ENCODE measurements at places on chromosomes 3 and 15. TPM values are rescaled to one million over a fixed set of nuclear protein-coding genes. Genes with fewer than 3 reads are reported as not detected.

DNA sequence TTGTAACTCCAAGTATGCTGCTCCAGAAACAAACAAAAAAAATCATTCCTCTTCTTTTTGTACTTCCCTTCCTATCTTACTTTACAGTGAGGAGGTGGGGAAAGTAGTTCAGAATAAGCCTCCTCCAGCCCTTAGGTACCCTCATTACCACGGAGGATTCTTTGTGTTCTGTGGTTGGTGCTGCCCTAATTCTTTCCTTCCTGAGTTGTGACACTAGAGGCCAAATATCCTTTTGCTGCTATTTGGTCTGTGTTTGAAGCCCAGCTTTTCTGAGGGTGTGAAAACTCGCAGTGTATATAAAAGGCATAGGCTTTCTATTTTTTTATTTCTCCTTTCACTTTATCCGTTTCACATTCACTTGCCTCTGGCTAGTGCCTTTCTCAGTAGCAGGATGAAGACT lies 98.2 kb downstream of the HHLA2 start:
- no peaks in the 10 kb centered on the region for H3K27me3 ChIP-seq
- H3K27ac ChIP-seq, result no peak overlapping the region
- H3K4me1 ChIP-seq, result no peaks in the 10 kb centered on the region
- no peak for DNase-seq
- no peak overlapping the region for H3K4me3 ChIP-seq

DNA sequence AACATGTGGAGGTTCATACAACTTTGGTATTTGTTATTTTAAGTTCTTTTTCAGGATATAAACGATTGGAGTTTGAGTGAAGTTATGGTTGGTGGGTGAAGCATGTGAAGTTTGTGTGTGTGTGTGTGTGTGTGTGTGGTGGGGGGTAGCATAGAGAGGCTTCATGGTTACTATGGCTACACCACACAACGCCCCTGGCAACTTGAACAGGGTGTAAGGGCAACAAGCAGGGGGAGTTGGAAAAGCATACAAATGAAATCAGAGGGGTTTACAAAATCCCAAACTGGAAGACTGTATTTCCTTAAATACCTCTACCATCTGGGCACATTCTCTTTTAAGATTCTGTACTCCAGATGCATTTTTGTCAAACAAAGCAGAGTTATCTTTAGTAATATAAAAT lies 207.5 kb downstream of the SV2B start:
- H3K4me3 ChIP-seq, result no peak overlapping the region
- DNase-seq, result no peak
- no peak overlapping the region for H3K27ac ChIP-seq
- H3K27me3 ChIP-seq, result peaks cover 41% of the 10 kb centered on the region

- no peaks in the 10 kb centered on the region for H3K27me3 ChIP-seq
- no peaks in the 10 kb centered on the region for H3K36me3 ChIP-seq
- H3K4me1 ChIP-seq, result peaks cover 7% of the 10 kb centered on the region
- H3K4me3 ChIP-seq, result no peak within 1 kb of the TSS
- DNase-seq, result peak; percentile 19
Measured at GRCh38 chr3:169869484-169870220, at the start of gene LRRC31. LRRC31 (minus strand) TSS chr3:169869935; CDS start chr3:169869807, 128 bp downstream.

GRCh38 chr3:107881509-107881908 lies 209.3 kb downstream of the CD47 start:
- H3K27ac ChIP-seq, result no peak overlapping the region
- DNase-seq, result no peak
- H3K36me3 ChIP-seq, result no peaks in the 10 kb centered on the region
- no peak overlapping the region for H3K4me3 ChIP-seq
- H3K4me1 ChIP-seq, result no peaks in the 10 kb centered on the region

DNA sequence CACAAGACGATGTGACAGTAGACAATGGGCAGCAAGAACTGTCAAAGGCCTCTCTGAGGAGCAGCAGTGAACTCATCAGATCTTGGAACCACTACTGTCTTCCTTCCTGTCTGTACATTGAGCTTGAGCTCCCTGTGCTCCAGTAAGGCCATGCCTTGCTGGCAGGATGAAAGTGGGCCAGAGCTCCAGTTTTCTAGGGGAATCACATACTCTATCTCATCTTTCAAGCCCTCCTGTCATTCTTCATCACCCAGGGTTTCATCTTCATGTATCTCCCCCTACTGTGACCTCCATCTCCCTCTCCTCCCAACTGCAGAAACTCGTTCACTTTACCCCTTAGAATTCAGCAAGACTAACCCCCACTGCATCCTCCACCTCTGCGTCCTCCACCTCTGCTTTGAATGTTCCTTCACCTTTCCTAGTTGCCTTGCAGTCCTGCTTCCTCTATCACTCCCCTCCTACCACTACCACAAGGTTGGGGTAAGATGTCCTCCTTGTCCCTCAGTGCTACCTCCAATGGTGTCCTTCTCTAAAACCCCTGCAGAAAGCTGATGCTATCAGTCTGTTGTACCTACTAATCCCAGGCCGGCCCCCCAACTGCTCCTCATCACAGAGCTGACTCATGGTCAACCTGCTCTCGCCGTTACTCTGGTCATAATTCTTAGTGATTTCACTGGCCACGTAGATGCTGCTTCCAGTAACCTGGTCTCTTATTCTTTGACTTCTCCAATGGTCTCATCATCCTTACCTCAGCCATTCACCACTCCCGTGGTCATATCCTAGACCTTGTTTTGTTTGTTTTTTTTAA lies 22.3 kb downstream of the NKIRAS1 start:
- no peak overlapping the region for H3K27ac ChIP-seq
- no peak overlapping the region for H3K4me3 ChIP-seq
- H3K4me1 ChIP-seq, result no peaks in the 10 kb centered on the region

- H3K36me3 ChIP-seq, result no peaks in the 10 kb centered on the region
- no peak for DNase-seq
- H3K27me3 ChIP-seq, result no peaks in the 10 kb centered on the region
- H3K27ac ChIP-seq, result peak overlapping the region; percentile 47
- H3K4me1 ChIP-seq, result peaks cover 9% of the 10 kb centered on the region
Measured at GRCh38 chr3:172678068-172678467, 32.8 kb downstream of the NCEH1 start.

- no peak overlapping the region for H3K4me3 ChIP-seq
- no peaks in the 10 kb centered on the region for H3K27me3 ChIP-seq
- no peak overlapping the region for H3K27ac ChIP-seq
- H3K4me1 ChIP-seq, result peaks cover 3% of the 10 kb centered on the region
Measured at GRCh38 chr15:89142423-89142822, 54.2 kb downstream of the ABHD2 start.

- no peak overlapping the region for H3K4me3 ChIP-seq
- no peaks in the 10 kb centered on the region for H3K27me3 ChIP-seq
- H3K27ac ChIP-seq, result no peak overlapping the region
- no peaks in the 10 kb centered on the region for H3K4me1 ChIP-seq
- no peak for DNase-seq
Measured at GRCh38 chr15:47139965-47140364, 577.3 kb upstream of the SEMA6D start.

- H3K27ac ChIP-seq, result no peak overlapping the region
- H3K4me3 ChIP-seq, result no peak overlapping the region
- no peaks in the 10 kb centered on the region for H3K36me3 ChIP-seq
- no peaks in the 10 kb centered on the region for H3K27me3 ChIP-seq
- DNase-seq, result no peak
Measured at GRCh38 chr15:69480932-69481331, 28.3 kb downstream of the RPLP1 start.

DNA sequence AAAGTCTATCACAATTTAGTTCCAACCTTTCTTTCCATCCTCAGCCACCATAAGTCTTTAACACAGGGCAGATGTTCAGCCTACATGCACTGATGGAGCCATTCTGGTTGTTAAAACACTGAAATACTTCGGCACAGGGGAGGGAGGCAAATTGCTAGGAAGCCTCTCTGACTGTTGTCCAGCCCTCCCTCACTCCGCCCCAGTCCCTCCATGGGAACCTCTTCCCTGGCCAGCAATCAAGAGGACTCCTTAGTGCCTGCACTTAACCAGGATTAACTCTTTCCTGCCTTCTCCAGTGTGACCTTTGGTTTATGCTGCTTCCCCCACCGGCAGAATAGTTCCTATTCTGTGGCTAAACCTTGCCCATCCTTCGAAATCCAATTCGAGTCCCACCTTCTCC lies 47.0 kb upstream of the USP3 start:
- H3K4me1 ChIP-seq, result peaks cover 14% of the 10 kb centered on the region
- no peak overlapping the region for H3K27ac ChIP-seq
- H3K36me3 ChIP-seq, result no peaks in the 10 kb centered on the region
- H3K4me3 ChIP-seq, result no peak overlapping the region
- DNase-seq, result no peak

GRCh38 chr3:15318661-15319060 lies 13.7 kb downstream of the SH3BP5 start:
- peaks cover 33% of the 10 kb centered on the region for H3K4me1 ChIP-seq
- H3K36me3 ChIP-seq, result no peaks in the 10 kb centered on the region
- no peaks in the 10 kb centered on the region for H3K27me3 ChIP-seq
- peak overlapping the region; percentile 83 for H3K27ac ChIP-seq

GRCh38 chr3:154013736-154014135 lies 107.5 kb upstream of the ARHGEF26 start:
- no peak overlapping the region for H3K27ac ChIP-seq
- H3K4me3 ChIP-seq, result no peak overlapping the region
- H3K27me3 ChIP-seq, result no peaks in the 10 kb centered on the region
- H3K36me3 ChIP-seq, result no peaks in the 10 kb centered on the region
- DNase-seq, result no peak

DNA sequence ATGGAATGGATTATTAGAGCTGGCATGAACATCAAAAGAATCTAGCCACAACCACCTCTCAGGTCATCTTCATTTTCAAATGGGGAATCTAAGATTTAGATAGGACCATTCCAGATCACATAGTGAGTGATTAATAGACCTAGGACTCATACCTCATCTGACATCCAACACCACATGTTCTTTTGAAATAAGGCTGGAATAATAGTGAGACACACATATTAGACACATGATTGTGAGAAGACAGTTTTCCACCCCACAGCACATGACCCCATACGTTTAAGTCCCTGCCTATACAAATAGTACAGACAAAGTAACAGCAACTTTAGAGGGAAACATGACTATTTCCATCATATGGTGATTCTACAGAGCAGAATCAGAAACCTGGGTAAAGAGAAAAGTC lies 344.7 kb upstream of the TPRG1 start:
- H3K4me1 ChIP-seq, result peaks cover 15% of the 10 kb centered on the region
- H3K4me3 ChIP-seq, result no peak overlapping the region
- H3K27ac ChIP-seq, result peak overlapping the region; percentile 43
- no peaks in the 10 kb centered on the region for H3K36me3 ChIP-seq
- H3K27me3 ChIP-seq, result no peaks in the 10 kb centered on the region

DNA sequence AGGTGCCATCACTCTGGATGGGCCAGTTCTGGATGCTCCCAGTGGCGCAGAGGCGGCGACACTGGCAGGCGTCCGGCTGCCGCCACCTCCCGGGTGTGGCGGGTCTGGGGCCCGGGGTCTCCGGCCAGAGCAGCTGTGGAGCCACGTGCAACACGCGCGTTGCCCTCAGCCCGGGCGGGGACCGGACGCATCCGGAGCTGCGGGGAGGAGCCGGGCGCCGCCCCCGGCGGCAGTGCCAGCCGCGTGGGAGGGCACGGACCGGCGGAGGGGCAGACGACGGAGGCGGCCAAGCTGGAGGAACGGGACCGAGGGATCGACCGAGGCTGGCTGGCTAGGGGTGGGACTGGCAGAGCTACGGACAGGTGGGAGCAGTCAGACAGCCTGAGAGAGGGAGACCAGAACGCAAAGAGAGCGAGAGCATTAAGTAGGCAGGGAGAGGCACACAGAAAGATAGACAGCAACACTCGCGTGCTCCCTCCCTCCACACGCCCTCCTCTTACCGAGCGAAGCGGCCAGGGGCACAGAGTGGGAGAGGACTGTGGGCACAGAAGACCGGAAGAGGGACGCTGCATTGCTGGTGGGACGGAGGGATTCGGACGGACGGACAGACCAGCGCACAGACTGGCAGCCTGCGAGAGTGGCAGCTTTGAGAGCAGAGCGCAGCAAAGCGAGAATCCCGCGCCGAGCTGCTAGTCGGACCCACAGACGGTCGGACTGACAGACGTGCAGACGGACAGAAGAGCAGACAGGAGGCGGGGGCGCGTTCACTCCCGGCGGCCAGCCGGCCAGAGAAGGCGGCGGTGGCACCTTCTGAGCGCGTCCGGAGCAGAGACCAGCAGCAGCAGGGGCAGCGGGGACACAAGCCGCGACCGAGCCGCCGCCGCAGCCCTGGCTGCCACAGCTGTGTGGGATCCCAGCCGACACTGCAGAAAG lies at the start of gene ARPP21:
Gene ARPP21, plus strand, starts transcription at position 272 of the 933 bp plus-strand sequence. CDS start 42,227 bp downstream, outside the sequence.
- H3K4me3 ChIP-seq, result peak within 1 kb of the TSS; percentile 24
- H3K27ac ChIP-seq, result no peak within 1 kb of the TSS
- H3K36me3 ChIP-seq, result no peaks in the 10 kb centered on the region
- DNase-seq, result peak; percentile 31
- peaks cover 68% of the 10 kb centered on the region for H3K27me3 ChIP-seq
- peaks cover 3% of the 10 kb centered on the region for H3K4me1 ChIP-seq

GRCh38 chr3:111979434-111980038 lies 710 bp downstream of the ABHD10 start:
- no peaks in the 10 kb centered on the region for H3K27me3 ChIP-seq
- H3K4me1 ChIP-seq, result no peaks in the 10 kb centered on the region
- peak overlapping the region; percentile 43 for H3K4me3 ChIP-seq
- H3K36me3 ChIP-seq, result no peaks in the 10 kb centered on the region
- no peak for DNase-seq

DNA sequence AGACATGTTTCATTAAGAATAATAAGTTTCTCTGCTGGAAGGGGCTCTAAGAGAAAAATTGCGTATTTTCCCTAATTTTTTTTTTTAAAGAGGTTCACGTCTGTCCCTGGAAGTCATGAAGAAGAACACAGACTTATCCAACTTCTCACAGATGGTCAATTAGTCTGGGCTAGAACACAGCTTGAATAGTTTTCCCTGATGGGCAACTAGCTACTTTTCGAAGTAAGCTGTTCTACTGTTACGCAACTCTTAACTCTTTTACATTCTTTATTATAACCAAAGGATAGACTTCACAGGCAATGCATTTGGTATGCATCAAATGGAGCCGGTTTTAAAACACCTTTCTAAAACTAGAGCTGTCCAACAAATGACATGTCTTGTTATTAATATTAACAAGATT lies 144.2 kb upstream of the TNIK start:
- no peak overlapping the region for H3K27ac ChIP-seq
- H3K27me3 ChIP-seq, result no peaks in the 10 kb centered on the region
- no peaks in the 10 kb centered on the region for H3K4me1 ChIP-seq
- no peak for DNase-seq
- H3K4me3 ChIP-seq, result no peak overlapping the region

GRCh38 chr3:59812237-59813147 lies 762.7 kb upstream of the CFAP20DC start:
- no peak overlapping the region for H3K27ac ChIP-seq
- H3K4me1 ChIP-seq, result peaks cover 2% of the 10 kb centered on the region
- no peaks in the 10 kb centered on the region for H3K36me3 ChIP-seq
- H3K4me3 ChIP-seq, result no peak overlapping the region
- H3K27me3 ChIP-seq, result no peaks in the 10 kb centered on the region
- no peak for DNase-seq

The XCR1 gene
- polyA plus RNA-seq, result 0.86 TPM

The ZIC4 gene
- not detected for polyA plus RNA-seq

The BFSP2 gene
- polyA plus RNA-seq, result not detected

The NMNAT3 gene
- 7.2 TPM for polyA plus RNA-seq

The STAC gene
- polyA plus RNA-seq, result 0.53 TPM

The GP5 gene
- polyA plus RNA-seq, result 0.04 TPM

The LRTM1 gene
- polyA plus RNA-seq, result 0.23 TPM

The CLDN18 gene
- 36.4 TPM for polyA plus RNA-seq

The ECE2 gene
- polyA plus RNA-seq, result not detected
